ENCODE measurements at places on chromosomes 12 and 14. TPM values are rescaled to one million over a fixed set of nuclear protein-coding genes. Genes with fewer than 3 reads are reported as not detected.
A peak's percentile ranks its signal among the peaks of the same experiment; 100 is the strongest.

The JPH4 gene
- 0.05 TPM for total RNA-seq

The ANKRD52 gene
- total RNA-seq, result 67.5 TPM

The C12orf75 gene
- 132 TPM for total RNA-seq

DNA sequence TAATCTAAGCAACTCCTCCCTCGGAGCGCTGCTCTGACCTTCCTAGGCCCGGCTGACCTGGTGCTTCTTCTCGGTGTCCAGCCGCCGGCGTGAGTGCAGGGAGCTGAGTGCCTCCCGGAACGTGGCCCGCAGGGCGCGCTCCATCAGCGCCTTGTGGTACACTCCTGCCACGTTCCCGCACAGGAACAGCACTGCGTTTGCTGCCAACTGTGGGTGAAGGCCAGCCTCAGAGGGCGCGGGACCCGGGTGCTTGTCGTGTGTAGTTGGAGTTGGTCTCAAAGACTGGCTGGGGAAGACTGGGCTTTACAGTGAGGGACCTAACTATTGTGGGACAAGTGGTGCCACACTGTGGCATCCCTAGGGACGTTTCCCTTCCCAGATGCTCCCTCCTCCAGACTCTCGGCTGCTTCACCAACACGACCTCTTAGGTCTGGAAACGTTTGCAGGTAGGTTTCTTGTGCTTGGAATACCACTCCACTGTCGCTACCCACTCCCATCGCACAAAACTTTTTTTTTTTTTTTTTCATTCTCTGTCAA is 3.1 kb downstream of the ADCY4 start:
- H3K27ac ChIP-seq, result no peak overlapping the region
- no peaks in the 10 kb centered on the region for H3K36me3 ChIP-seq
- no peak overlapping the region for H3K4me3 ChIP-seq
- no peak for DNase-seq

- no peak overlapping the region for H3K4me3 ChIP-seq
- H3K36me3 ChIP-seq, result no peaks in the 10 kb centered on the region
- H3K27ac ChIP-seq, result no peak overlapping the region
- no peaks in the 10 kb centered on the region for H3K4me1 ChIP-seq
Measured at GRCh38 chr12:68207276-68207675, 18.3 kb downstream of the IL26 start.

GRCh38 chr14:69559581-69560011 is 15.1 kb downstream of the CCDC177 start:
- no peaks in the 10 kb centered on the region for H3K4me1 ChIP-seq
- no peak overlapping the region for H3K27ac ChIP-seq
- H3K4me3 ChIP-seq, result no peak overlapping the region
- H3K36me3 ChIP-seq, result no peaks in the 10 kb centered on the region
- H3K27me3 ChIP-seq, result peaks cover 5% of the 10 kb centered on the region
- DNase-seq, result no peak

GRCh38 chr14:69666690-69667211 is 55.4 kb downstream of the SUSD6 start:
- no peak for DNase-seq
- peaks cover 18% of the 10 kb centered on the region for H3K4me1 ChIP-seq
- H3K27me3 ChIP-seq, result no peaks in the 10 kb centered on the region
- H3K27ac ChIP-seq, result no peak overlapping the region
- no peak overlapping the region for H3K4me3 ChIP-seq
- H3K36me3 ChIP-seq, result no peaks in the 10 kb centered on the region

- H3K27ac ChIP-seq, result no peak overlapping the region
- no peaks in the 10 kb centered on the region for H3K27me3 ChIP-seq
- H3K36me3 ChIP-seq, result no peaks in the 10 kb centered on the region
- H3K4me1 ChIP-seq, result no peaks in the 10 kb centered on the region
Measured at GRCh38 chr12:3553221-3553620, 62.2 kb downstream of the PRMT8 start.

- no peaks in the 10 kb centered on the region for H3K36me3 ChIP-seq
- H3K27me3 ChIP-seq, result no peaks in the 10 kb centered on the region
- no peak for DNase-seq
- H3K27ac ChIP-seq, result no peak overlapping the region
- H3K4me3 ChIP-seq, result no peak overlapping the region
- H3K4me1 ChIP-seq, result no peaks in the 10 kb centered on the region
Measured at GRCh38 chr14:105204931-105205672, 24.0 kb upstream of the NUDT14 start.

DNA sequence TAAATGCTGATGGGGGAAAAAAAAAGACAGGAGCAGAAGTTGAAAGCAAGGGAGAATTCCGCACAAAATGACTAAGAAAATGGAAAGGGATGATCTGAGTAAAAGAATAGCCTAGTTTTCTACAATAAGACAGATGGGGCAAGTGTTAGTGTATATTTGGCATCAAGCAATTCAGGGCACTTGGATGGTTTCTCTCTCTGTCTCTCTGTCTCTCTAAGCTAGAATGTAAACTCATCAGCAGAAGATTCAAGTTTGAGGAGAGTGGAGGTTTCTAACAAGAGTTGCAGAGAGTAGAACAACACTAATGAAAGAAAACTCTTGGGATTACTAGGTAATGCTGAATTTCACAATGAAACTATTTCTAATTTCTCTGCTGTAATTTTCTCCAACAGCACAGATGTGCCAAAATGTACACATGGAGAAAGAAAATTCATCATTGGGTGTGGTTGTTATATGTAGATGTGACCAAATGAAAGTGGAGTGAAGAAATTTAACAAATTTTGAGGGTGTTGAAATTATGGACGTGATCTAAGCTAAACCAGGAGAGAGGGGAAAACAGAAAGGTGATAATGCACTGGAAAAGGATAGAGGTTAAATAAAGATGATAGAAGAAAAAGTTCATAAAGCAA is 237.1 kb downstream of the ACSS3 start:
- no peaks in the 10 kb centered on the region for H3K4me1 ChIP-seq
- H3K36me3 ChIP-seq, result no peaks in the 10 kb centered on the region
- no peak overlapping the region for H3K27ac ChIP-seq

- no peak overlapping the region for H3K27ac ChIP-seq
- H3K36me3 ChIP-seq, result no peaks in the 10 kb centered on the region
Measured at GRCh38 chr14:64217834-64218233, 76.3 kb downstream of the ESR2 start.

GRCh38 chr12:45281994-45282393 is 66.1 kb downstream of the ANO6 start:
- DNase-seq, result no peak
- no peak overlapping the region for H3K4me3 ChIP-seq
- no peaks in the 10 kb centered on the region for H3K27me3 ChIP-seq
- no peaks in the 10 kb centered on the region for H3K36me3 ChIP-seq
- peak overlapping the region; percentile 91 for H3K27ac ChIP-seq

GRCh38 chr12:54439521-54440255 is 20.6 kb upstream of the ITGA5 start:
- H3K4me1 ChIP-seq, result peaks cover 3% of the 10 kb centered on the region
- no peak overlapping the region for H3K27ac ChIP-seq

DNA sequence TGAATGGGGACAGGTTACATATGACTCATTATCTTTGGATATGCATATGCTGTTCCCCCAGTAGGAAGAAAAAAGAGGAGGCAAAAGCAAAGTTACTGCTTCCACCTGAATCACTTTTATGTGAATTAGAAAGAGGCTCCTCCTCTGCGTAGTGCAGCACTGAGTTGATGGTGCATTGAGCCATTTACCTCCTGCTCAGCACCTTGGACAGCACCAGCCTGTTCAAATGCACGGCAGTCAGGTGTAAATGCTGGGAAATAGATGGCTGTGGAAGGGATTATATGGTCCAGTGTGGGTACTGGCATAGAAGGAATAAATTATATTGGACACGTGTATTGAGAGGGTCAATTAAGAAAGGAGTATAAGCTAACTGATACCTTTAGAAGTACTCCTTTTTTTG is 541.9 kb upstream of the SEL1L start:
- H3K36me3 ChIP-seq, result no peaks in the 10 kb centered on the region
- H3K4me1 ChIP-seq, result no peaks in the 10 kb centered on the region
- no peaks in the 10 kb centered on the region for H3K27me3 ChIP-seq
- H3K27ac ChIP-seq, result no peak overlapping the region
- H3K4me3 ChIP-seq, result no peak overlapping the region

Measured in Panc1 (cell line).